ENCODE measurements at places on chromosomes 2 and 18.

DNA sequence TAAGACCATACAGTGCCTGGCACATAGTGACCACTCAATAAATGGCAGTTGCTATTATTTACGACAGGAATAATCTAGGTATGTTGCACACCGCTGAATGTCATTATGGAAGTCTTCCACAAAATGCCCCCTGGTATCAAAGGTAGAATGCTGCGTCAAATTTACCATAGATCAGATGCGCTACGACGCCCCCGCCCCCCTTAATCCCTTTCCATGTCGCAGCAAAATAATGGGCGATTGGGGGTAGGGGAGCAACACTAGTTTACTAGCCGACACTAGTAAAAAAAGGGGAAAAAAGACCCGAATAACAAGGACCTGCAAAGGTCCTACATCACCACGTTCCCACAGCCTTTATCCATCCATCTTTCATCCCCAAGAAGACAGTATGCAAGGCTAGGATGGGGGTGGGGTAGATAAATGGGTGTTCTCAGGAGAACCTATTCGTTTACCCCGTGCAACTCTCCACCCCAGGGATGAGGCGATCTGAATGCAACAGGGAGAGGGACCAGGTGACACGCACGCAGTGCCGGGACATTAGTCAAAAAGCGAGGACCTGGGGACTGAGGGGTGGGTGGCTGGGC, 455 bp downstream of the PREPL start:
- DNase-seq = no peak

- DNase-seq = no peak
These were observed 484.8 kb upstream of the ID2 start for GRCh38 chr2:8197101-8197500.

GRCh38 chr2:47457268-47457667, 54.3 kb downstream of the MSH2 start:
- no peak for DNase-seq

DNA sequence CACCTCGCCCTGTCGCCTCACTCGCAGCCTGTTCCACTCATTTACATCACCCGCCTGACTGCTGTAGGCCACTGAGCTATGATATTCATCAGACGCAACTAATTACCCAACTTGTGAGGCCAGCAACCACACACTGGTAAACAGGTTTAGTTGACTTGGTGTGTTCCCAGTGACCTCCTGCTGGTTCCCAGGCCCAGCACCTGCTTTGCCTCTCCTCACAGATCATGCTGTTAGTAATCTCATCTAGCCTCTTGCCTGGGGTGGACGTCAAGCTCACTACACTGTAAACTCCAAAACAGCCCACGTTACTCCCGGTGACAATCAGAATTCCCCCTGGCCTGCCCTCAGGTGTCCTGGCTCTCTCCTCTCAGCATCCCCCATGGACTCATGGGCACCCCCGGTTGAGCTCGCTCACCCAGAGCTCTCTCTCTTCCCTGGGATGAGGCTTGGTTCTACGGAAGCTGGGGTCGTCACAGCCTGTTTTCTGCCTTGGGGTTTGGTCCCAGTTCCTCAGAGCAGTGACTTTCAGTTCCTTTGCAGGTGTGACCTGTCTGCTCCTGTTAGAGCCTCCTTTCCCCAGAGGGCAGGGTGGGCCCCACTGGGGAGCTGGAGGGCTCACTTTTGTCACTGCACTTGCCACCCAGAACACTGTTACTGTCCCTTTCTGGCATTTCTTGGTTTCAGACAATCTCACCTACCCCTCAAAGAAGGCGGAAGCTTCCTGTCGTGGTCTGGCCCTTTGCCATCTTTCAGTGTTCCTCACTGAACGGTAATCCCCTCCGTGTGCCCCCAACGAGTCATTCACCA, 40.3 kb downstream of the INPP5D start:
- no peak for DNase-seq

GRCh38 chr2:221972813-221973478, 325.9 kb downstream of the PAX3 start:
- no peak for DNase-seq

DNA sequence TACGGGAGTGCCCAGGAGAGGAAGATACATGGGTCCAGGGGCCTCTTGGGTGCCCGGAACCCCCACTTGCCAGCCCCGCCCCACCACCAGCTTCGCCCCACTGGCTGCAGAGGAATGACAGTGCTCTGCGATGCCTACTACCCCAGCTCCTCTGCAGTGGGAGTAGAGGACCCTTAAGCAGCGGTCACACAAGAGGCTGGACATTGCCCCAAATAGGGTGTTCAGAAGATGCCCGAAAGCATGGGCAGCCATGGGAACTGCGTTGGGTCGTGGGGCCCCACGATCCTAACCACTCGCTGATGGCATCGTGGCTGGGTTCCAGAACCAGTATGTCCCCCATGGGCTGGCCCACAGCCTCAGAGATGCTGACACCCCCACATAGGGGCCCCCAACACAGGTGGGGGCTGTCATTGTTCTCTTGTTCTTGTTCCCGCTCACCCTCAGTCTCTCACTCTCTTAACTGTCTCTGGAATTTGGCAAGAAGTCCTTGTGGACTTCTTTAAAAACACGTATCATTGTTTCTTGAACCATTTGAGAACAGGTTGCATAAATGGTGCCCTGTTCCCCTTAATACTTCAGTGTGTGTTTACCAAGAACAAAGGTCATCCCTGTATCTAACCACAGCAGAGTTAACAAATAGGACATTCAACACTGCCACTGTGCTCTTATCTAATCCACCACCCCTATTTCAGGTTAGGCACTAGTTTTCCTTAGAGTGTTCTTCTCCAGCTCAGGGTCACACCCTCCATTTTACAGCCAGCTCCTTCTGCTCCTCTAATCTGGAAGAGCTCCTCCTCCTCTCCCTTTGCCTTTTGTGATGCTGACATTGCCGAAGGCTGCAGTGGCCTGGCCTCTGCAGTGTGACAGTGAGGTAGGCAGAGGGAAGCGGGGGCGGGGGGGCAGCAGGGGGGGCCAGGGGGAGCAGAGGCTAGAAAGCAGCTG, 76.3 kb downstream of the STPG4 start:
- DNase-seq = no peak

All from activated CD4-positive, alpha-beta T cell treated with anti-CD3 and anti-CD28 coated beads, Interleukin-2, amount 50 U/mL, for 24 hours (primary cell).